Epithelial cell of prostate (primary cell): ENCODE measurements at places on chromosomes 3 and 15.

- no peak for DNase-seq
These were observed 74.5 kb upstream of the UBE2E2 start for GRCh38 chr3:23128655-23129054.

DNA sequence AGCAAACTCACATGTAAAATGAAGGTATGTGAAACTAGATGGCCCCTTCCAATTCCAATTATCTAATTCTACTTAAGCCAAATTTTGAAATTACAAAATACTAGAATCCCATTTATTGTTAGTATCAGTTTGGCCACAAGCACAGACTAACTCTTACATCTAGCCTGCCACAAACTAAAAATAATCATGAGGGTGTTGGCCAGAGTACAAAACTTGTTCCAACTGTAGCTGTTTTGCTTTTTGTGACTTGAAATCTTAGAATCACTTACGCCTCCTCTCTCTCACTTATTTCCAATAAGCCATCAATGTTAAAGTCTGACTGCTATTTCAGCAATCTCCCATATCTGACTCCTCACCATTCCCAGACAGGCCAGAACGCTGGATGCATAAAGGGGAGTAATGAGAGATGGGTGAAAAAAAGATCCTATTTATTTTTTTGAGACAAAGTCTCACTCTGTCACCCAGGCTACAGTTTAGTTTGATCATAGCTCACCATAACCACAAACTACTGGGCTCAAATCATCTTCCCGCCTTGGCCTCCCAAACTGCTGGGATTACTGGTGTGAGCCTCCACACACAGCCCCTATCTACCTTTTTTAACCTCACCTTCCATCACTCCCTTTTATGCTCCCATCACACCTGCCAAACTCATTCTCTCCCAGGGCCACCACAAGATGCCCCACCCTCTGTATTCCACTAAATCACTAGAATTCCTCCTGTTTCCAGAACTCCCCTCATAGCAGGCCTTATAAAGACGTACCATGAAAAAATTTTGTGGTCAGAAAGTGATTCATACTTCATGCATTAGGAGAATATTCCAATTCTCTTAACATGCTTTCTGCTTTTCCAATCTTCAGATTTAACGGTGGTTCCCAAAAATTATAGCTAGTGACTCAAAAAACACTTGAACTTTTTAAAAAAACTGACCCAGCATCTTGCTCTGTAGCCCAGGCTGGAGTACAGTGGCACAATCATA lies 36.5 kb downstream of the ATOSA start:
- no peak for DNase-seq

- no peak for DNase-seq
These were observed 19.7 kb downstream of the HRH1 start for GRCh38 chr3:11173828-11174465.

DNA sequence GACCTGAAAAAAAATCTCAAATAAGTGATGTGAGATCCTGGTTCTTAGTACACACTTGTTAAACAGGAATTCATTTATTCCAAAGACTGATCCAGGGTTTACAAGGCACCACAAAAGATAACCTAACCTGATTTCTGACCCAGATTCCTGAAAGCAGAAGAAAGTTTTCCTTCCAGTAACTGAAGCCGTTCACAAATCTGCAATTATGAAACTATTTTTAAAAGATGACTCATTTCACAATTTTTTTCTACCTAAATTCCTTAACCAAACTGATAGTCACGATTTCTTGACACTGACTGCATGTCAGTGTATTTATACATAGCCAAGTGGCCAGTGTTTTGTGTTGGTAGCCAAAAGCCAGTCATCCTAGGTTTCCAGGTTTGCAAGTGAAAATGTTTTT lies 17.1 kb downstream of the SLC9A9 start:
- no peak for DNase-seq

DNA sequence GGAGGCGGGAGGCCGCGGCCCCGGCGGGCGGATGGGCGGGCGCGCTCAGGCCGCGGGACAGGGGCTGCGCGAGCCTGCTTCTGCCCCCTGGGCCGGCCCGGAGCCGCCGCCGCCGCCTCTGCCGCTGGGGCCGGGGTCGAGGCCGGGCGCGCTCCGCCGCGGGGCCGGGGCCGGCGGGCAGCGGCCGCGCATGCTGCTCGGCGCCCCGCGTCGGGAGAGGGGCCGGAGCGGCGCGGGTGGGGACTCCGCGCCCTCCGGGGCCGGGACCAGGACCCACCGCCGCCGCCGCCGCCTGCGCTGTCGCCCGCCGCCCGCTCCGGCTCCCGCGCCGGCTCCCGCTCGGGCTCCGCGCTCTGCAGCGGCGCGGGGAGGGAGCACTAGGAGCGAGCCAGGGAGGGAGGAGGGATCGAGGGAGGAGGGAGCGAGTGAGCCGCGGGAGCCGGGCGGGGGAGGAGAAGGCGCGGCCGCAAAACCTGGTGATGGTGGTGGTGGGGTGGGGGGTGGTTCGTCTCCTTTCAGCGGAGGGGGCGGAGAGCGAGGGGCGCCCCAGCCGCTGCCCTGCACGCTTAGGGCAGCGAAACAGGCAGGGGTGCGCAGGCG lies at the start of gene LINGO1:
LINGO1 (minus strand) TSS at position 379 of the 600 bp plus-strand sequence. CDS start 597 bp downstream, outside the sequence.
- no peak for DNase-seq

DNA sequence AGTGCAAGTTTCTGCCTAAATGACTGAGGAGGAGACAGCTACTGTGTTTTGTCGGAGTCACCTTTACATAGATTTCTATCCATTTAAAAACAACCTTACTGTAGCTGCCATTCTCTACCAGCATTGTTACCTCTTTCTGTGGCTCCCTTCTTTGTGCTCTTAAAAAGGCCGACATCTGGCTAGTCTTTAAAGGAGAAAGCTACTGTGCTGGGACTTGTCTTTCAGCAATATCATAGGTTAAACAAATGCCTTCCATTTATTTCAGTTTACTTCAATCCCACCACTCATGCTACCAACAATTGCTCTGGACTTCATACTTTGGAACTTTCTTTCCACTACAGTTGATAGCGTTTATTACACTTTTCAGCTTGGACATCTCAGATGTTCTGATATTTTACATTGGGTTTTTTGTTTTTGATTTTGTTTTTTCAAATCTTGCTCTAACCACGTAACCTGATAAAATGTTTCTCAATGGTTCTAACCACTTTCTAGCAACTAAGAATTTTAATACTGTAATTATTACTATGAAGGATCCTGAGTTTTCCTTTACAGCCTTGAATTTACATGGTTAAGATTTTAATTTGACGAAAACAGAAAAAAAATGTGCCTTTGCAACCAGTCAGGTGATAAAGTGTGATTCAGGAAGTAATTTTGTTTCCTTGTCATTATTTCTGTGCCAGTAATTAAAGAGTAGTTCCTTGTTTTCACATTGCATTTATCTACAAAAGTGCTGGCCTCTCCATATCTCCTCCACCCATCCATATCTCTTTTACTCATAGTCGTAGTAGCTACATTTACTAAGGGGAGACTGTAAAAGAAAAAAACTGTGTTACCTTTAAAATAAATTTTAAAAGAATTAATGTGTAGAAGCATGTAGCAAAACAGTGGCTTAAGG lies 1.3 kb upstream of the CBLB start:
- DNase-seq = no peak

GRCh38 chr3:180705619-180706018 lies 26.3 kb upstream of the CCDC39 start:
- DNase-seq = no peak

DNA sequence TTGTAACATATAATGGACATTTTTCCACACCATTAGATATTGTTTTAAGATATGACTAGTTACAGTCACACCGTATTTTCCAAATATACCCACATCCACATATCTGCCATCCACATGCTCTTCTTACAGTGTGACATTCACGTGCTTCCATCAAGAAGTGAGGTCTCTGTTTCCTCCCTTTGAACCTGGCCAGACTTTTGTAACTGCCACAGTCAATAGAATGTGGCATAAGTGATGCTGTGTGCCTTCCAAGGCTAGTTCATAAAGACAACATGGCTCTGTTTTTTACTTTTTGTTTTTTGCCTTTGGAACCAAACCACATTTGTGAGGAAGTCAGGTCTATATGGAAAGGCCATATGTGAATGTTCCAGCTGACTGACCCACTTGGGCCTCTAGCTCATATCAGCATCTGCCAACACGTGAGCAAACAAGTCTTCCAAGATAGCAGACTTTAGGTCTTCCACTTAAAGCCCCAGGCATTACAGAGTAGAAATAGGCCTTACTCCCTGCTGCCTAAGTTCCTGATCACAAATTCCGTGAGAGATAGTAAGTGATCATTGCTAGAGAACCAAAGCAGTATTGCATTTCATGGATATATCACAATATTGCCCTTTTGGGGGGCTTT lies 27.1 kb downstream of the EIF1B start:
- no peak for DNase-seq

DNA sequence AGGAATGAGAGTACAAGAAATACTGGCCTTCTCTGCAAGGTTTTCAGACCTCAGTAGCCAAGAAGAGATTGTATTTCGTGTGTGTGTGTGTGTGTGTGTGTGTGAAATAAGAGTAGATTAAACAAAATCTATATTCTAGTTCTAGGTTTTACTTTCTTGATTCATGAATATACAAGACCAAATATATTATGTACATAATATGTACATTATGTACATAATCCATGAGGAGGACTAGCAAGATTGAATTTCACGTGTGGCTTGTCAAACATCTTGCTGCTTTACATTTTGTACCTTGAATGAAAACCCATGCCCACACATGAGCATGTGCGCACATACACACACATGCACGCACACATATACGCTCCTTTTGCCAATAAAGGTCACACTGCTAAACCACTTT lies 18.2 kb upstream of the STT3B start:
- no peak for DNase-seq

- DNase-seq = no peak
These were observed 724.6 kb upstream of the CBLB start for GRCh38 chr3:106593381-106593780.

DNA sequence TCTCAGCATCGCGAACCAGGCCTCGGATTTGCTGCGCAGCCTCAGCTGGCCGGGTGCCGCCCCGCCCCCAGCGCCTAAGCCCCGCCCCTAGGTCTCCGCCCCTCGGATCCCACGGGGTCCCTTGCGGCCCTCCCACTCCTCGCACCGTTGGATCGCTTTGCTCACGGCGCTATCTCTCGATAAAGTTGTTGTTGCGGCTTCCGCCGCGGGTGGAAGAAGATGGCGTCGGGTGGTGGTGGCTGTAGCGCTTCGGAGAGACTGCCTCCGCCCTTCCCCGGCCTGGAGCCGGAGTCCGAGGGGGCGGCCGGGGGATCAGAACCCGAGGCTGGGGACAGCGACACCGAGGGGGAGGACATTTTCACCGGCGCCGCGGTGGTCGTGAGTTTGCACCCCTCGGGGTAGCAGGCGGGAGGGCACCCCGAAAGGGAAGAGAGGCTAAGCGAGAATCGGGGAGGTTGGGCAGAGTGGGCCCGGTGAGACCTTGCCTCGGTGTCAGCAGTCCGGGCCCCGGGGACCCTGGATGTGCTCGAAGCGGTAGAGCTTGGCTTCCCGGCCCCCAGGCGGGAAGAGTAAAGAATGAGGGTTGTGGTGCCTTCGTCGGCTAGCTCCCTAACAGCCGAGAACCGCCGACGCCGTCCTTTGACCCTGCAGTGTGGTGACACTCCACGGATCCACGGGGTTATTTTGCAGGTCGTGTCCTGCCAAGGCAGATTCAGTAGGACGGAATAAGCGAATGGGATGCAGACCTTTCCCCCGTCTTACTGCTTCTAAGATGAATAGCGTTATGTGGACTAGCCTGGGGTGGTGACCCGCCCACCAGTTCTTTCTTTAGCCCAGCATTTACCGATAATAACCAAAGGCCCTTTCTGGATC lies at the start of gene SNX1:
SNX1 (plus strand) TSS at position 188 of the 873 bp plus-strand sequence; CDS start at position 220, 32 bp downstream.
- peak; percentile 70 for DNase-seq

GRCh38 chr15:71048913-71049675 lies 66.2 kb upstream of the THSD4 start:
- DNase-seq = peak; percentile 72

- DNase-seq = no peak
These were observed 259.8 kb upstream of the WNT5A start for GRCh38 chr3:55746808-55747413.

GRCh38 chr3:11913316-11913715 lies 66.6 kb upstream of the TAMM41 start:
- DNase-seq = no peak

- DNase-seq = no peak
These were observed 214.1 kb downstream of the SHQ1 start for GRCh38 chr3:72634128-72634527.
